Stimulated activated CD8-positive, alpha-beta memory T cell treated with anti-CD3 and anti-CD28 coated beads, Interleukin-7, amount 100 ng/mL, for 1 hour (primary cell): ENCODE measurements at places on chromosomes 7 and 10.

DNA sequence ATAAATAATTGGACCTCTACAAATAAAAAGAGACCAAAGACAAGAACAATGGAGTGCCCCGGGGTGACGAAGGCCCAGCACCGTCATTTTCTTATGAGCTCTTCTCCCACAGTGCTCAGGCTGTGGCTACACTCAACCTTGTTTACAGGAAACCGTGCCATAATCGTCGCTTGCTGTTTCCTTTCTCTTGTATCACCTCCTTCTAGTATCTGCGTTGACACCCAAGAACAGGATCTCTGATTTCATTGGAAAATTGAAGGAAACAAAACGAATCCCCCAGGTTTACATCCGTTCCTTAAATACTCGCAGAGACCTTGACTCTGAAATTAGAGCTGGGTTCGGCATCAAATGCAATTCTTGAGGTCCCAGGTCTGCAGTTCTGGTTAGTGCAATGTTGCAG is 1.7 kb upstream of the IGFBP3 start:
- no peak for DNase-seq

DNA sequence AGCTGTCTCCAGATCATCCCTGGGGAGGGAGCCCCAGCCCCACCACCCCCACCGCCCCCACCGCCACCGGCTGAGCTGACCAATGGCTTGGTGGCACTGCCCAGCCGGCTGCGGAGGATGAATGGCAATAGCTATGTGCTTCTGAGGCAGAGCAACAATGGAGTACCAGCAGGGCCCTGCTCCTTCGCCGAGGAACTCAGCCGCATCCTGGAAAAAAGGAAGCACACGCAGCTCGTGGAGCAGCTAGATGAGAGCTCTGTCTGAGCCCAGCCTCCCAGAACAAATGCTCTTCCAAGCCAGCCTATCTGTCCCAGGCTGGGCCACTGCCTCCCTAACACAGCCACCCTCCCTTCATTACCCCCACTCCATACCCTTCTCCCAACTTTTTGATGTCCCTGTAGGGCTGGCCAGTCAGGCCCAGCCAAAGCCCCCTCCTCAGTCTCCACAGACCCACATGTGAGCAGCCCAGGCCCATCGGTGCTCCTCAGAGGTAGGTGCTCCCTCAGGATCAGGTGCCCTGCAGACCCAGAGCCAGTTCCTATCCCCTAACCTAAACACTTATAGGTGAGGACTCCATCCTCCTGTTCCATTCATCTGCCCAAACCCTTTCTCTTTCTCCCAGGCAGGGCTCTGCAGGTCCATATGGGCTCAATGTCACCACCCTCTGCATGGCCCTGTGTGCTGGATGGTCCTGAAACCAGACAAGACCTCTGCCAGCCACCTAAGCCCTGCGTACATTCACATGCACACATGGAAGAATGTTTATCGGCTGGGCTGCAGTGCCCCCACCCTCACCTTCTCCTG is 3.2 kb downstream of the MRPL43 start:
- DNase-seq = no peak

GRCh38 chr7:140004672-140005071 is 58.1 kb downstream of the PARP12 start:
- no peak for DNase-seq

GRCh38 chr10:90399782-90400181 is 458.1 kb downstream of the HTR7 start:
- DNase-seq = no peak

DNA sequence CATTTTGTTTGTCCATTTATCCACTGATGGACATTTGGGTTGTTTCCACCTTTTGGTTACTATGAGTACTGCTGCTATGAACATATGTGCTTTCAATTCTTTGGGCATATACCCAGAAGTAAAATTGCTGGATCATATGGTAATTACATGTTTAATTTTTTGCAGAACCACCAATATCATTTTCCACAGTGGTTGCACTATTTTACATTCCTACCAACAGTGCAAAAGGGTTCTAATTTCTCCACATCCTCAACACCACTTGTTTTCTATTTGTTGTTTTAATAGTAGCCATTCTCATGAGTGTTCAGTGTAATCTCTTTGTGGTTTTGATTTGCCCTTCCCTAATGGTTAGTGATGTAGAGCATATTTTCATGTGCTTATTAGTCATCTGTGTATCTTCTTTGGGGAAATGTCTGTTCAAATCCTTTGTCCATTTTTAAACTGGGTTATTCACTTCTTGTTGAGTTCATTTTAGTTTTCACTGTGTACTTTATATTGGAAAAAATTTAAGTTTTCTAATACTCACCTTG is 101.9 kb downstream of the HIBADH start:
- no peak for DNase-seq
